Placental epithelial cell (primary cell): ENCODE measurements at places on chromosomes 2 and 18. TPM values are rescaled to one million over a fixed set of nuclear protein-coding genes. Genes with fewer than 3 reads are reported as not detected.

The CEBPZ gene
- 28.3 and 28.4 TPM in 2 replicates for total RNA-seq

The RTP5 gene
- not detected in 2 replicates for total RNA-seq

The SERPINB13 gene
- total RNA-seq: not detected in 2 replicates

The SLC5A7 gene
- not detected in 2 replicates for total RNA-seq

The KCNJ3 gene
- not detected in 2 replicates for total RNA-seq

The ANKRD36 gene
- 36.4 and 66.0 TPM in 2 replicates for total RNA-seq

The ZNF892 gene
- total RNA-seq: 18.5 and 20.7 TPM in 2 replicates

The HK2 gene
- total RNA-seq: 5.2 and 7.5 TPM in 2 replicates

The C18orf54 gene
- 2.0 TPM in 2 replicates for total RNA-seq

The TCF23 gene
- not detected in 2 replicates for total RNA-seq

The IL1RN gene
- total RNA-seq: 5.1 and 9.2 TPM in 2 replicates

The POMC gene
- 1.2 and 4.2 TPM in 2 replicates for total RNA-seq

The MOCOS gene
- total RNA-seq: 0.39 and 0.76 TPM in 2 replicates

The ITGB1BP1 gene
- 38.5 and 61.1 TPM in 2 replicates for total RNA-seq

The MROH2A gene
- not detected in 2 replicates for total RNA-seq

The FSHR gene
- 0.39 TPM in 1 of 2 replicates, not detected in the other for total RNA-seq

The CASP8 gene
- total RNA-seq: 15.8 and 24.7 TPM in 2 replicates

The SLC16A14 gene
- total RNA-seq: 0.11 and 0.39 TPM in 2 replicates

The M1AP gene
- total RNA-seq: 0.39 and 0.43 TPM in 2 replicates

The AGXT gene
- not detected in 2 replicates for total RNA-seq

The COL4A4 gene
- total RNA-seq: 4.7 and 5.3 TPM in 2 replicates

The NEU4 gene
- total RNA-seq: not detected in 2 replicates

The ANKRD29 gene
- total RNA-seq: 0.11 and 0.39 TPM in 2 replicates

The BCL11A gene
- 34.5 and 41.6 TPM in 2 replicates for total RNA-seq

The HADHA gene
- 90.3 and 112 TPM in 2 replicates for total RNA-seq

The UGT1A4 gene
- total RNA-seq: 0.33 and 0.39 TPM in 2 replicates

The IL36G gene
- not detected in 2 replicates for total RNA-seq

The TRAF3IP1 gene
- 3.9 and 4.3 TPM in 2 replicates for total RNA-seq

The COLEC11 gene
- 0.39 TPM in 1 of 2 replicates, not detected in the other for total RNA-seq

The CLEC4F gene
- total RNA-seq: not detected in 2 replicates
